ENCODE measurements at places on chromosomes 2 and 18.

GRCh38 chr2:54618646-54619565 lies 104.6 kb upstream of the EML6 start:
- DNase-seq, result no peak

DNA sequence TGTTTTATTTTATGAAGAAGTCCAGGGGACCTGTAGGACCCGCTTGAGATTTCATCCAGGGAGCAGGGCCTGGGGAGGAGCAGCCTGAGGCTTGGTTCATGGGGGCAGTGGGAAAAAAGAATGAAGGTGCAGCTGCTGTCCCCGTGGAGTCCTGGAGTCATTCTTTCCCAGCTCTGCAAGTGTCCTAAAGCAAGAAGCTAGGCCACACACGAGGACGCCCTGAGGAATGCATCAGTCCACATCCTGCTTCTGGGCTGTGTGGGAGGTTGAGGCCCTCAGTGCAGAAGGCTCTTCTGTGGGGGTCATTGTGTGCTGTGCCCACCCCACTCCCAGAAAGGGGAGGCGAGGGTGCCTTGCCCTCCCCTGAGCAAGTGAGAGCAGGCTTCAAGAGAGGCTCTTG lies 179.9 kb upstream of the HS6ST1 start:
- no peak for DNase-seq

DNA sequence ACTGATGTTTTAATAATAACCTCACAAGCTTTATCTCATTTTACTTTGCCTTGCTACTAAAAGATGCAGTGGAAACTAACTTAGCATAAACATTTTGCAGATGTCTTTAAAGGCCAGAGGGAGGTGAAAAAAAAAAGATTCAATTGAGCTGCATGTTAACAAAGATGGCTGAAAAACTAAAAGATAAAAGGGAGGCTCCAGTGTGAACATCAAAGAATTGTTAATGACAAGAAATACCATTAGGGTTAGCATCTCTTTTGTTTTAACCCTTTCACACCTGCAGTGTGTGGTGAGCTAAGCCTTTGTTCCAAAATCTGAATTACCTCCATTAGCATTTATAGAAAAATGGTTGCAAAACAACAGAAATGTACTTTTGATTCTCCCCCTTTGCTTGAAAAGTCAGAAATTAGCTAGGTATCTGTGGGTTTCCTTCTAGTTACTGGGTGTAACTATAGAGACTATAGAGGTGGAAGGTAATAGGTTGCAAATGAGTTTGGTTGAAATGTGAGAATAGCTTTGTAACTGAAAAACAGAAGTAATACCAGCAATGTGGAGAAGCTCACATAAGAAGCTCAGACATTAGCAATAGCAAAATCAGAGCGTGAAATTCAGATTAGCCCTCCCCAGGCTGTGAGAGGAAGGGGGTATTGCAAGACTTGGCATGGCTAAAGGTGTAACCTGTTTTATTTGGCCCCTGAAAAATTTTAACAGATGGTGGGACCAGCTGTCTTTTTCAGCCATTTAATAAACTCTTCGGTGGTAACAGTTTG lies 34.8 kb upstream of the SP5 start:
- DNase-seq, result no peak

DNA sequence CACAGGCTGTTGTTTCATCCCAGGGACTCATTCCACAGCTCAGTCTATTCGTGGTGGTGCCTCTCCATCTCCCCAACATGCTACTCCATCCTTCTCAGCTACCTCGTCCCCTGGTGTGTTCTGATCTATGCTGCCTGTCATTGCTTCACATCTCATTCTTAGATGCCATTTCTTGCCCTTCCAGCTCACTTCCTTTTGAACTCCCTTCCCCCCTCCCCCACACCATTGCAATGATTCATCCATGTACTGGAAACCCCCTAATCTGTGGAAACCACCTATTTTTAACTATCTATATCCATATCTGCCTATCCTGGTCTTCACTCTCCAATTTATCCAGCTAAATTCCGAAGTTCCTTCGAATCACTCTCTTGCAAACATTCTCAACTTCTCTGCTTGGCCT lies 65.7 kb upstream of the PARD3B start:
- no peak for DNase-seq

DNA sequence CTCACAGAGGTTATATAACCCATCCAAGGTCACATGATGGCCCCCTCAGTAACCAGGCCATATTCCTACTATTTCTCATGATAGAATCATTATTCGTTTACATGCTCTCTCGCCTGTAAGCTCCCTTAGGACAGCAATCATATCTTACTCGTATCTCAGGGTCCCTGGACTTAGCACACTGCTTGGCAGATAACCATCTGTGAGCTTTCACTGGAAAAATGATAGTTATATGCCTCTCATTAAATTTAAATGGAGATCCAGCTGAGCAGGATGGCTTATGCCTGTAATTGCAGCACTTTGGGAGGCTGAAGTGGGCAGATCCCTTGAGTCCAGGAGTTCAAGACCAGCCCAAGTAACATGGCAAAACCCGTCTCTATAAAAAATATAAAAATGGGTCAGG lies 21.9 kb downstream of the KIF3C start:
- DNase-seq, result no peak

DNA sequence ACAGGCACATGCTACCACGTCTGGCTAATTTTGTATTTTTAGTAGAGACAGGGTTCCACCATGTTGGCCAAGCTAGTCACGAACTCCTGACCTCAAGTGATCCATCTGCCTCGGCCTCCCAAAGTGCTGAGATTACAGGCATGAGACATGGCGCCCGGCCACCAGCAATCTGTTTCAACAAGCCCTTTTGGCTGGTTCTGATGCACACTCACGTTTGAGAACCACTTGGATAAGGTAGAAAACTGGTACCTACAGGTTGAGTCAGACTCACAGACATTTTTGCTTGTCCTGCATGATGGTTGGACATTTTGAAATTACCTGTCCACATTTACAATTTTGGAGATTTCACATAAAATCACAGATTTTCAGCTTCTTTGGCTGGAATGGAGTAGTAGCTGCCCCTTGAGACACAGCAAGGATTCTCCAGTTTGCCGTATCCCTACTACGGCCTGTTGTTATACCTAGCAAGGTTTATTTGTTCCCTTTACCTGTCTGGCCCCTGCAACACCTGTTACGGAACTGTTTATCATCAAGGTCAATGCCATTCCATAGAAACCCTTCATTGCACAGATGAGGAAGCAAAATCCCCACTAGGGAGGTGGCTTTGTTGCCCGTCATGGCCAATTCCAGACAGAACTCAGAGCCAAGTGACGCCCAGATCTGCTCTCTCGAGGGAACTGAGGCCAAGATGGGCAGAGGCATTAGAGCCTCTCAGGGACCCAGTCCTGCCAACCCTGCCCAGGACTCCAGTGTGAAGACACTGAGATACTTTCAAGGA lies 31.4 kb upstream of the IGFBP2 start:
- DNase-seq, result no peak

- DNase-seq, result no peak
These were observed 105.6 kb downstream of the MAP4K4 start for GRCh38 chr2:101803128-101803527.

GRCh38 chr2:232486558-232487384 lies 863 bp downstream of the ECEL1 start:
- DNase-seq, result no peak

GRCh38 chr18:77056344-77057005 lies 76.1 kb downstream of the MBP start:
- DNase-seq, result no peak

- no peak for DNase-seq
These were observed 722.7 kb downstream of the TSN start for GRCh38 chr2:122478117-122478516.

DNA sequence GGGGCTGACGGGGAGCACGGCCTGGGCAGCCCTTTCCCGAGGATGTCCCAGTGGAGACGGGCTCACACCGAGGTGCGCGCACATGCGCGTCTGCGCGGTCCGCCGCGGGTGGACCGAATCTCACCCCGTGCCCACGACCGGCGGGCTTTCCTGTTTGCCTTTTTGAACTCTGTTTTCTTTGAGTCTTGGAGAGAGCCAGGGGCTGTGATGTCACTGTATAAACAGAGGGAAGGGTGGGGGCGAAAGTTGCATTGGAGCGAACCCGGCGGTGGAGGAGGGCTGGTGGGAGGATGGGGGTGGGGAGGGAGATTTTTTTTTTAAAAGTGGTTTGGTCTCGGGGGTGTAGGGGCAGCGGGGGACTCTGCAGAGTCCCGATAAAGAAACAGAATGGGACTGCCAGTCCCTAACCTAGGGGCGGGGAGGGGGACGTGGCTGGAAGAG lies 141.2 kb upstream of the CTAGE1 start:
- peak; percentile 75 for DNase-seq

DNA sequence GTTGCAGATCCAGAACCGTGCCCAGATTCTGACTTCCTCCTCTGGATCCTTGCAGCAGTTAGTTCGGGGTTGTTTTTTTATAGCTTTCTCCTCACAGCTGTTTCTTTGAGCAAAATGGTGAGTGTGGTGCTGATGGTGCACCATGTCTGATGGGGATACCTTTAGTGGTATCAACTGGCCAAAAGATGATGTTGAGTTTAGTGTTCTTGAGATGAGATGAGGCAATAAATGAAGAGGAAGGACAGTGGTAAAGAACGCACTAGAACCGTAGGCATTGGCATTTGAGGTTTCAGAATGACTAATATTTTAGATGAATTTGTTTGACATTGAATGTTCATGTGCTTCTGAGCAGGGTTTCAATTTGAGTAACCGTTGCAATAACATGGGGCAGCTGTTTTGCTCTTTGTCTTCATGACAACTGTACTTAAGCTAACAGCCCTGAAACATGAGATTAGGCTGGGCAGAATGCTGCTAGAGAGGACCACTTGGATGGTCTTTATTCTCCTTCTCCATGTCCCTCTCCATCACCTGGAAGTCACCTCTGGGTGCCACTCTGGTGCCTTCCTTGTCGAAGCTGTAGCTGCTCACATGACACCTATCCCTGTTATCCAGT lies 3.9 kb downstream of the CTLA4 start:
- no peak for DNase-seq

GRCh38 chr18:12934454-12935071 lies 13.2 kb upstream of the SEH1L start:
- DNase-seq, result peak; percentile 84

DNA sequence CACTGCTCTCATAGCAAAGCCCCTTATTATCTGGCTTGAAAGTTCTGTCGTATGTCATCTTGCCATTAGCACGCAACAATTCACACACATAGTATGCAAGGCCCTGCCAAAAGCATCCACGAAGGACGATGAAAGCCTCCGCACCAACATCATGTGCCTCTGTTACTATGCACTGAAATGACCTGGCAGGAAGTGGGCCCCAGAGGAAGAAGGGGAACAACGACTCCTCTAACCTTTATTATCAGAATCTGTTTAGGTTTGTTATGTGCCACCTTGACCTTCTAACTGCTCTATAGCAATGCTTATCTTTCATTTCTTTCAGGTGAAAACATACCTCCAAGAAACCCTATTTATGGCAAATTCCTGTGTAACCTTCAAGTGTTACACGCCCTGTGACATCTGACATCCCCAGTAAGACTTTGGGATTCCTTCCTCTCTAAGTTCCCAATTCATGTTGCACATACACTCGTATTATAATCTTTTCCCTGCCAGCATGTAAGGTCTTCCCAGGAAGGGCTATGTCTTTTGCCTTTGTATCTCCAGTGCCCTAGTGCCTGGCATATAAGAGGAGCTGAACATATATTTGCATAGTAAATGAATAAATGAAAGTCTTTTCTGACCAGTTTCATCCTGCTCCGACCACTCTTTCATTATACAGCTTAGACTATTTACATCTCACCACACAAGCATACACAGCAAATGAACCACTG lies 7.0 kb upstream of the NDUFV2 start:
- no peak for DNase-seq

DNA sequence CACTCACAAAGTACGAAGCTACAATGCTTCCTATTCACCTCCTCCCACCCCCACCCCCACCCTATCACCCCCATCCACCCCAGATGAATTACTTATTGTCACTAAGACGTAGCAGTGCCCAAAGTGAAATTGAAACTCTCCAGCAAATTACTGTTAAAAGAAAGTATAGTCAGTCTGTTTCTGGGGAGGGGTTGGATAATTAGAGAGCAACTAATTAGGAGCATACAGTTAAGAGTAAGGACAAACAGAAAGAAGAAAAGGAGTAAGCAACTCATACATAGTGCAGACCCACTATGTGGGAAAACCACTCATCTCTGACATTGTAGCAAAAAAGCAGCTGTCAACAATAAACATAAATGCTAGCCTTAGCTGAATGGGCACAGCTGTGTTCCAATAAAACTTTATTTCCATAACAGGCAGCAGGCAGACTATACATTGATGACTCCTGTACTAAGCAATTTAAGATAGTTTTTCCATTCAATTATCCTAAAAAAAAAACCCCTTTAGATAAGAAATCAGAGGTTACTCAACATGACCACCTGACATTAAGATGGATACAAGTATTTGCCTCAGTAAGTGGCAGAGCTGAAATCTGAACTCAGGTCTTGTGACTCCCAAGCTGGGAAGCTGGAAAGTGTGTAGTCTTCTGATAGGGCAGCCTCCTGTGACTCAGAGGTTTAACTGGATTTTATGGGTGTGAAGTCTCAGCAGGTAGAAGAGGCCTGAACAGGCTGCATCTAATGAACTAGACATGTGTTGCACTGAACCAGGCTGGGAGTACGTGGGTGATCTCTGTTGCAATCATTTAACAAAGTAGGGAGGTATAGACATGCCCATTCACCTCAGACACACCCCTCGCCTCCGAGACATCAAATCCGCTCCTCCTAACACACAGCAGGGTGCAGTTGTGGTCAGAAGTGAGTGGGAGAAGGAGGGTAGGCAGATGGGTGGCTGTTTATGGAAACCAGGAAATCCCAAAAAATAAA lies 171.8 kb upstream of the KLF7 start:
- DNase-seq, result no peak

GRCh38 chr2:59259913-59260312 lies 1018.8 kb upstream of the FANCL start:
- DNase-seq, result no peak

DNA sequence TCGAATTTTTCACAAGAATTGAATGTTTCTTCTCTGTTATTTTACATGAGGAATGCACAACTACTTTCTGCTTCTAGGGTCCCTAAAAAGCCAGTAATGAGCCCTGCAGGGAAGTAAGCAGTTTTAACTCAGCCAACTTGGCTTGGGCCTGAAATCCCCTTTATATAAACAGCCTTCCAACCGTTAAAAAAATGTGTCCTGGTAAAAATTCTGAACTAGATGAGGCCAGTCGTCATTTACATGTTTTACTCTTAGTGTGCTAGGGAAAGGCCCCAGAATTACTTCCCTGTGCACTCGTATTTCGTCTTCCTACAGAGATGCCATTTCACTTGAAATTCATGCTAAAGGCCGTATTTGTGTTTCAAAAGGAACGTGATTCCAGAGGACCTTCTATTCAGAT lies 42.4 kb upstream of the RPE start:
- DNase-seq, result no peak

DNA sequence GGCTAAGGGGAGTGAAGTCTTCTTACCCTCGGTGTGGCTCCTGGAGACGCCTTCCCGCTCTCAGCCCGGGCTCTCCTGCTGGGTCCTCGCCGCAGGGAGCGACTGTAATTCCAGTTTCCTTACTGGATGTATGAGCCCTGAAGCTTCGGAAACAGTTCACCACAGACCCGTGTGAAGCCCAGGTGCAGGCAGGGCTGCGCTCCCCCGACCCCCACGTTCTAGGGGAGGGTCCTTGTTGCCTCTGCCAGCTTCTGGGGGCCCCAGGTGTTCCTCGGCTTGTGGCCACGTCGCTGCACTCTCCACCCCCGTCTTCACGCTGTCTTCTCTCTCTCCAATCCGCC lies 5.1 kb upstream of the ASB1 start:
- no peak for DNase-seq
